ENCODE measurements at places on chromosomes 7 and 10.

DNA sequence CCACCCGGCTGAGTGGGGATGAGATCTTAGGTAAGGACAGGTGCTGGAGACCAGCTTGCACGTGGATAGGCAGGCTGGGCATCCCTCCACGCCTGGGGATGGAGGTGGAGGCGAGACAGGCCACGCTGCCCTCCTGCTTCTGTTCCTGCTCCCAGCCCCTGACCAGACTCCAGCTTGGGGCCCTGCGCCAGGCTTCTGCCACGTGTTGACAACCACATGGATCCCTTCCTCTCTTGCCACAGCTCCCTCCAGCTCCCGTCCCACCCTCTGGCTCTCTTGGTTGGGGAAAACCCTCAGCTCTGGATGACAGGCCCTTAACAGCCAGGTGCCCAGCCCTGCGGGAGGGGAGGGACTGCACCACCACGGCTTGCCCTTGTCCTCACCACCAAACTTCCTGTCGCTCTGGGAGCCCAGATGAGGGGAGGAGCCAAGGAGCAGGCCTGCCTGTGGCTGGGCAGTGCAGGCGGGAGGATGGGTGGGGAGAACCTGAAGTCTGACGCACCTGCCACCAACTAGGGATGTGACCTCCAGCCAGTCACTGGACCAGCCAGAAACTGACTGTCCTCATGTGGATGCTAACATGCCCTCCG lies 36.0 kb downstream of the KCNH2 start:
- DNase-seq = peak; percentile 63

DNA sequence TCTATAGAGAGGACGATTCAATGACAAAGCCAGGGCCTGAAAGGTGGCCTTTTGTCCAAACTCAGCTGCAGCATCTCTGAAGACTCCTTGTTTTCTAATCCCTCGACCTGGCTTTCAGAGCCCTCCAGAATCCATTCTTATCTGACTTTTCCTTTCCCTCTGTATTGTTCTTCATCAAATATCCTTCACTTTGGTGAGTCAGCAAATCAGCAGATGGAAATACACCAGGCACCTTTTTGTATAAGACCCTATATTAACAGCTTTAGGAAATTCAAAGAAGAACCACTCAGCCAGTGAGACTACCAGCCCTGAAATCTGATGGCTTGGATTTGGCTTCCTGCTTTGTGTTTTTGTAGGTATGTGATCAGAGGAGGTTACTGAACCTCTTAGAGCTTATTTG lies 81.9 kb upstream of the RAB11FIP2 start:
- DNase-seq = no peak

- DNase-seq = no peak
These were observed 15.0 kb downstream of the CCDC6 start for GRCh38 chr10:59891349-59891748.

DNA sequence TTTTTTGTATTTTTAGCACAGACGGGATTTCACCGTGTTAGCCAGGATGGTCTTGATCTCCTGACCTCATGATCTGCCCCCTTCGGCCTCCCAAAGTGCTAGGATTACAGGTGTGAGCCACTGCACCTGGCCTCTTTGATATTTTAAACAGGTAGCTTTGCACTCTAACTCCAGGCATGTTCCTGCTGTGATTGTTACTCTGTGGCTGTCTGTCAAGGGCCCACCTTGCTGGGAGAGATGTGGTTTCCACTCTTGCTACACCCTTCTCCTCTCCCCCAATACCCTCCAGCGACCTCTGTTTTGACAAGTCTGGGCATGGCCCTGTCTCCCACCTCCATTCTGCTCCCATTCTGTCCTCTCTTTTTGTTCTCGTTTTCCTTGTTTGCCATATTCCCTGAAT lies 17.1 kb downstream of the SMKR1 start:
- no peak for DNase-seq

- DNase-seq = no peak
These were observed 1.1 kb upstream of the DNAAF5 start for GRCh38 chr7:725223-726005.

DNA sequence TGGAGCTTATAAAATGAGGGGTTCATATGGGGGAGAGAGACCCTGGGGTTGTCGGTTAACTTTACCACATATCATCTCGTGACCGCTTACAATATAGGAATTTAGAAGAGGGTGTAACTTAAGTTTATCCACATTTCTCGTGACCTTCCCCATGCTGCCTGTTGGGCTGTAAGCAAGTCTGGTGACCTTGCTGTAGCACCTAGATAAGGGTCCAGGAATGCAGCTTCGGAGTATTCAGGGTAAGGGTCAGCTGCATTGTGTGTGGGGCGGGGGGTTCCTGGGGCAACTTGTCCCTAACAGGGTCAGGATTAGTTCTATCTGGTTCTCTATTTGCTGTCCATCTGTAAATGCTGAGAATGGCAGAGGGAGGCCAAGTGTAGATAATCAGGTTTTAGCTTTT lies 1.3 kb upstream of the CHST3 start:
- no peak for DNase-seq

DNA sequence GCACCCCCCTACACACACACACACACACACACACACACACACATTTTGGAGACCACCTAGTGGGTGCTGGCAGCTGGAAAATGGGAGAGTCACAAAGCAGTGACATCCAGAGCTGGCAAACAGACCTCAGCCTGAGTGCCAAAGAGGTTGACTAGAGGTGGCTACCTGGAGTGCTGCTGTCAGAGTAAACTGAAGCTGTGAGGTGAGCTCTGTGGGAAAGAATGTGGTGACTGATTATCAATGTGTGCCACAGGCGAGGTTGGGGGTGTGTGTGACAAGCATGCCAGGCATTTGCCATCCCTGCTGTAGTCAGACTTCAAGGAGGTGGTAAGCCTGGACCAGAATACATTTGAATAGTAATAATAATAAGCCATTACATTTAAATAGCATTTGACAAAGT lies 120.6 kb downstream of the SLIT1 start:
- DNase-seq = no peak

DNA sequence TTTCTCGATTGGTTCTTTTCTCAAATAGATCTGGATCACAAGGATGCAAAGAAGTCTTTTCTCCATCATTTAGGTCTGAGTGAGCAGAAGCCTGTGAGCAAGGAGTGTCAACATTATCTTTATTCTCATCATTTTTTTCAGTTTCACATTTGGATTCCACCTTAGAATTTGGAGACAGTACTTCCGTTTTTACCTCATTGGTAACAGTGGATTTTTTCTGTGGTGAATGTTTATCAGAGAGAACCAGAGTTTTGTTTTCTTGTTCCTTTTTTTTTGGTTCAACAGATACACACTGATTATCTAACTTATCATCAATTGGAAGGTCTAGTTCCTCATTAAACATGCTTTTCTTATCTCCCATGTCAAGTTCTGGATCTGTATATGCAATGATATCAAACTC lies 151.3 kb downstream of the GALNT11 start:
- DNase-seq = no peak

DNA sequence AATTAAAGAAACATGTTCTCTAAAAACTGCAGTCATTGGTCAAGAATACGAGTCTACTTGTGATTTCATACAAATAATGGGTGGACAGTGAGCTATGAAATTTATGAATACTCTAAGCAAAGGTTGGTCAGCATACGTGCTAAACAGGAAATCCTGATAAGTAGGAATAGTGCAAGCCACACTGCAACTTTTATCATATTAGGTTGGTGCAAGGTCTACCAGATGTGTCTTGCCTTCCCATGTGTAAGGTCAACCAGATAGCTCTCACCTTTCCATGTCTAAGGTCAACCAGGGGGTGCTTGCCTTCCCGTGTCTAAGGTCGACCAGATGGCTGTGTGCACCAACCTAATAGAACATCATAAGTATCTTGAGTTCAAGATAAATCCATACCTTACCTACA lies 2.0 kb upstream of the ITGB1 start:
- DNase-seq = no peak

DNA sequence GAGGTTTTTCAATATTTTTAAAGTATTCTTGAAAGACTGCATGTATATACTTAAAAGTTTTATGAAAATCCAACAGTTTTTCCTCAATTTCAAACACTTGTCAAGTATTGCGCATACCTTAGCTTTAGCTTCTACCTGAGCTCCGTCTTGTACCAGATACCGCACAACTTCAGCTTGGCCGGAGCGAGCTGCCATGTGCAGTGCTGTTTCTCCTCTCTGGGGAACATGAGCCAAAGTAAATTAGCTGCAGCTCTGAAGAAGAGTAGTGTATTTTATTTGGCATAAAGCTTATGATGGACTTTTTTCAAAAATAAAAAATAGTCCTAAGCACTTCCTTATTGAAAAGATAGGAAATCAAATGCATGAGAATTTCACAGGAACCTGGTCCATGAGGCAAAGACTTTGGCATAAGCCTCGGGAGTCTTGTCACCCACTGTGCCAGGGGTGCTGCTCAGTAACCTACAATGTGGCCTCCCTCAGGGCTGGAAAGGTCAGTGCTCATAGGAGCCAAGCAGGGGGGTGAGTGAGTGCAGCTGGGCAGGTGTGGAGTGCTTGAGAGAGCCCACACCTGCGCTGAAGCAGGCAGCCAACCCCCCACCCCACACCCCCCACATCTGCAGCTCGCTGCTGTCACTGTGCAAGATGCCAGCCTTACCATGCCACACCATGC lies 189.5 kb downstream of the ANK3 start:
- no peak for DNase-seq

- no peak for DNase-seq
These were observed 25.5 kb downstream of the SHOC2 start for GRCh38 chr10:110944792-110945396.

DNA sequence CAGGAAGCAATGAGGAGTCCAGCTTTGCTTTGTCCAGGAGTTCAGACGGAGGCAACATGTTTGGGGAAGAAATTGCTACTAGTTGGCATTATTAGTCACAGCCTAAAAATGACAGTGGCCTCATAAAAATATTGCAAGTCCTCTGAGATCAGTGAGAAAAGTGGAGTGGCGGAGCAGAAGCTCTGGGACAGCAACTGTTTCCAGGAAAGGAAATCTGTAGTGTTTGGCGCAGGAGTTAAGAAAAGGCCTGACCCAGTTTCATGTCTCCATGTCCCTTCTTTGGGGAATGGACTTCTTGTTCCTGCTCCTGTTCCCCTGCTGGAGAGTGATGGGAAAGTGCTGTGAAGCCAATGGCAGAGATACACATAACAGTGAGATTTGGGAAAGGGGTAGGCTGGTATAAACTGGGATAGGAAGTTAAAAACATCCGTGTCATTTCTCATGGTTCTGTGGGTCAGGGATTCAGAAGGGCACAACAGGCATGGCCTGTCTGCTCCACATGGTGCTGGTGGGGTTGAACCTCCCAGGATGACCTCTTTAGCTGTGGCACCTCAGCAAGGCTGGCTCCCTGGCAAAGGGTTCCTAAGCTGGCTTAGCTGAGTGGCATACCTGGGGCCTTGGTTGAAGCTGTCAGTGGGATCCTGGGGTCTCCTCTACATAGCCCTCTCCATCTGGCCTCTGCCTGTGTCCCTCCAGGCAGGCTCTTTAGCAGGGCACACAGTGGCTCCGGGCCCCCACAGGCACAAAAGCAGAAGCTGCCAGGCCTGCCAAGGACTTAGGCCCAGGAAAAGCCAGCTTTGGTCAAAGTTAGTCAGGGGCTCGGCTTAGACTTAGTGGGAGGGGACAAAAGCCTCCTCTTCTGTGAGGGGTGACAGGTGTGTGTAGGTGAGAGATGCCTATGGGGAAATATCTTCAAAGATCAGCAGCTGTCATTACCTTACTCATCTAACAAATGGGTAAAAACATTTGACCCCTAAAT lies 77.7 kb downstream of the WDFY4 start:
- DNase-seq = no peak

DNA sequence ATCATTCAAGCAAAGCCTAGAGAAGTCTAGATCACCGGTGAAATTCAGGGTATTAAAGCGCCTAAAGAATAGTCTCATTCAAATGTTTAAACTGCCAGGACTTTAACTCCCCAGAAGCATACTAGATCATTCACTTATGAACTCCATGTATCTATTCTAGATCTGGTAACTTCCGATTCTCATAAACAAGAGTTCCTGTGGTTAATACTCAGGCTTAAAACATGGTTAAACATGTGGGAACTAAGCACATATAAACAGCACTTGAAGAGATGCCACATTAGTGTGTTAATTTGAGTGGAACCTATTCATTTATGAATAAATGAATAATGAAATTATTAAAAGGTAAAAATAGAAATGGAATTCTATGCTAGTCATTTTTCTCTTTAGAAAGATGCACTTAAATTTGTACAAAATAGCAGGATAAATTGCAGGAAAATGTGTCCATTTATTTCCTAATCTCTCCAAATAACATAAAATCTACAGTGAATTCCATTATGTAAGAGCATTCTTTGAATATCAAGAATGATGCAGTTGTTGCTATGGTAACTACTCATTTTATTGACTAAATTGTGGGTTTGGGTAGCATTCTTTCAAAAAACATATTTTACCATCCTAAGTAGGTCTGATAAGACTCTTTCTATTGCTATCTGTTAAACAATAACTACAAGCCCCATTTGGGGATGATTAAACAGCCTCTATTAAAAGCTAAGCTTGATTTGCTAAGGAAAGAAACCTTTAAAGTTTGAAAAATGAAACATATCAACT lies 147.6 kb upstream of the TMEM168 start:
- no peak for DNase-seq

- DNase-seq = no peak
These were observed 421.9 kb downstream of the PTPRN2 start for GRCh38 chr7:158165711-158166110.

DNA sequence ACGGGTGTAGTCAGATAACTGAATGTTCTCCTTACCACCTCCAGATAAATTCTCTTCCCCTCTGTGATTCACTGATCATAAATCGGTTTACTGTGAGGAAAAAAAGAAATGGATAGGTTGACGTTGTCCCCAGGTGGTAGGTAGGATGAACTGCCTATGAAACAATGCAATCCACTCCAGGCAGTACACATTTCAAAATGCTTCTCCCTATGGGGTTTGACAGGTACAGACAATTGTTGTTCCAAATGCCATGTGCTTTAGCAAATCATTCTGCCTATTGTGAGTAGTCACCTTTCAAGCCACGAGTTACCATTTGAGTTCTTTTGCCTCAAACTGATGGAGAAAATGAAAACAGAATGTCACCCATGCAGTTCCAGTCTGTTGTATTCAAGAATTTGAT lies 21.8 kb downstream of the VIM start:
- peak; percentile 20 for DNase-seq

- DNase-seq = no peak
These were observed 193.0 kb downstream of the FZD1 start for GRCh38 chr7:91457208-91457607.

GRCh38 chr10:84540022-84540616 lies 211.7 kb downstream of the CCSER2 start:
- no peak for DNase-seq

DNA sequence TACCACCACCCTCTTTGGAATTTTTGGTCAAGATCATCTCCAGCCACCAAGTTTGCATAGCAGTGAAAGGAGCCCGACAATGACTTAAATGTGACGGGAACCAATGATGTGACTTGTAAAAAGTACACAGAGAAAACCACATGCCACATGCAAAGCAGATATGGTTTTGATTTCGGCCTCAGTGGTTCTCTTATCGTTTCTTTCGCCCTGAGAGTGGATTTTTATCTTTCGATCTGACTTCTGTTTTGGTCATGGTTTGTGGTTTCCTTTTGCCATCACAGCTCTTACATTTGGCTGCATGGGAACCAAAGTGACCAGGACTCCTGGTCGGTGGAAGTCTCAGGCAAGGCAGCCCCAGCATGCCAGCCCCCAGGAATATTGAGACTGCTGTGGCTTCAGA lies 31.5 kb downstream of the TCF7L2 start:
- no peak for DNase-seq

- DNase-seq = no peak
These were observed 86.8 kb downstream of the CD36 start for GRCh38 chr7:80725181-80725611.
